A549 treated with DMSO at 1 μM for 4 hours (cell line): ENCODE measurements at places on chromosomes 5 and 9. TPM values are rescaled to one million over a fixed set of nuclear protein-coding genes. Genes with fewer than 3 reads are reported as not detected.

GNA14 gene
- 0.03 TPM in 1 of 5 replicates, not detected in the others for total RNA-seq

ANKRD18A gene
- 10.7 to 12.8 TPM (median 12.2 TPM) in 5 replicates for total RNA-seq

PANK3 gene
- total RNA-seq: 13.9 to 28.1 TPM (median 23.9 TPM) in 5 replicates

C9 gene
- total RNA-seq: not detected in 5 replicates

MARVELD2 gene
- 2.6 to 3.5 TPM (median 2.8 TPM) in 5 replicates for total RNA-seq

GRM6 gene
- total RNA-seq: not detected in 5 replicates

PCDHA4 gene
- total RNA-seq: 1.5 to 2.0 TPM (median 1.8 TPM) in 5 replicates

IL3 gene
- not detected in 5 replicates for total RNA-seq

GMCL2 gene
- not detected in 5 replicates for total RNA-seq

BTNL3 gene
- not detected in 5 replicates for total RNA-seq

MYOT gene
- total RNA-seq: not detected in 5 replicates

CCDC152 gene
- not detected in 5 replicates for total RNA-seq

SLC6A7 gene
- total RNA-seq: 0.02 to 0.06 TPM (median 0.03 TPM) in 4 of 5 replicates, not detected in the other

IFNA6 gene
- total RNA-seq: not detected in 5 replicates

DNAJA1 gene
- 225 to 313 TPM (median 296 TPM) in 5 replicates for total RNA-seq

SLC9A3 gene
- 2.1 to 2.8 TPM (median 2.5 TPM) in 5 replicates for total RNA-seq

NR2F1 gene
- total RNA-seq: 4.5 to 5.2 TPM (median 4.5 TPM) in 5 replicates

SLC34A1 gene
- total RNA-seq: 0.04 TPM in 1 of 5 replicates, not detected in the others

BARHL1 gene
- total RNA-seq: 0.06 TPM in 1 of 5 replicates, not detected in the others

CCDC183 gene
- total RNA-seq: 0.10 to 0.34 TPM (median 0.26 TPM) in 5 replicates

EPB41L4A gene
- 1.1 to 1.5 TPM (median 1.3 TPM) in 5 replicates for total RNA-seq

LPAR1 gene
- 9.0 to 13.1 TPM (median 11.6 TPM) in 5 replicates for total RNA-seq

PCDHB9 gene
- 0.05 to 0.12 TPM in 2 of 5 replicates, not detected in the others for total RNA-seq

GPX3 gene
- 14.7 to 20.6 TPM (median 17.6 TPM) in 5 replicates for total RNA-seq

BTNL8 gene
- total RNA-seq: not detected in 5 replicates

FBP1 gene
- total RNA-seq: 0.09 TPM in 1 of 5 replicates, not detected in the others

FRRS1L gene
- total RNA-seq: 0.15 to 0.76 TPM (median 0.20 TPM) in 5 replicates

AJM1 gene
- 3.2 to 4.8 TPM (median 3.8 TPM) in 5 replicates for total RNA-seq

HAPLN1 gene
- total RNA-seq: not detected in 5 replicates

COX7C gene
- total RNA-seq: 557 to 752 TPM (median 603 TPM) in 5 replicates

IL4 gene
- not detected in 5 replicates for total RNA-seq

GARIN3 gene
- total RNA-seq: not detected in 5 replicates

CARTPT gene
- total RNA-seq: not detected in 5 replicates

RABL6 gene
- 65.6 to 91.8 TPM (median 82.0 TPM) in 5 replicates for total RNA-seq

DHFR gene
- 50.4 to 68.1 TPM (median 58.5 TPM) in 5 replicates for total RNA-seq

CLPTM1L gene
- 155 to 185 TPM (median 164 TPM) in 5 replicates for total RNA-seq

STPG3 gene
- not detected in 5 replicates for total RNA-seq
